Hindlimb muscle (tissue), 1 donor: ENCODE measurements at places on chromosomes 5 and 9. TPM values are rescaled to one million over a fixed set of nuclear protein-coding genes. Genes with fewer than 3 reads are reported as not detected.

DNA sequence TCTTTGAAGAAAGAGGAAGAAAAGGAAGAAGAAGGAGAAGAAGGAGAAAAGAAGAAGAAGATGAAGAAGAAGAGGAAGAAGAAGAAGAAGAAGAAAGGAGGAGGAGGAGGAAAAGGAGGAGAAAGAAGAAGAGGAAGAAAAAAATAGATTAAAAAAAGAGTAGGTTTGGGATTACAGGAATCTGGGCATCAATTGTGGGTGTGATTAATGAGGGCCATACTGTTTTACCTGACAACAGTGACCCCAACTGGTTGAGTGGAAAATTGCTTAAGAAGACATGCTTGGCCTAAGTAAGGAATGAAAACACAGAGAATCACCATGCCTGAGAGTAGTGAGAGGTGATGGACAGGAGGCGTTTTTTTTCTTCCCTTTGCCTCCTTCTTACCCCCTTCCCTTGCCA lies 114.6 kb downstream of the FAM170A start:
- DNase-seq = no peak

DNA sequence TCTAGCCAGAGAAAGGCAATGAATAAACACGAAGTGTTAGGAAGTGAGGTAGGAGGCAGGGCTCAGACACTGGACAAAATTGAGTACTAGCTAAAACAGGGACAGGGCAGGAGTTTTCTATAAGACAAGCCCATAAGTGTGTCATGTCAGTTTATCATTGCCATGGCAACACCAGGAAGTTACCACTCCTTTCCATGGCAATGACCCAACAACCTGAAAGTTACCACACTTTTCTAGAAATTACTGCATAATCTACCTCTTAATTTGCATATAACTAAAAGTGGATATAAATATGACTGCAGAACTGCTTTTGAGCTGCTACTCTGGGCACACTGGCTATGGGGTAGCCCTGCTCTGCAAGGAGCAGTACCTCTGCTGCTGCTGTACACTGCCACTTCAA lies 442.5 kb upstream of the COX7C start:
- DNase-seq = no peak

- no peak for DNase-seq
Observed at GRCh38 chr9:112104901-112105300, 70.2 kb downstream of the SUSD1 start.

DNA sequence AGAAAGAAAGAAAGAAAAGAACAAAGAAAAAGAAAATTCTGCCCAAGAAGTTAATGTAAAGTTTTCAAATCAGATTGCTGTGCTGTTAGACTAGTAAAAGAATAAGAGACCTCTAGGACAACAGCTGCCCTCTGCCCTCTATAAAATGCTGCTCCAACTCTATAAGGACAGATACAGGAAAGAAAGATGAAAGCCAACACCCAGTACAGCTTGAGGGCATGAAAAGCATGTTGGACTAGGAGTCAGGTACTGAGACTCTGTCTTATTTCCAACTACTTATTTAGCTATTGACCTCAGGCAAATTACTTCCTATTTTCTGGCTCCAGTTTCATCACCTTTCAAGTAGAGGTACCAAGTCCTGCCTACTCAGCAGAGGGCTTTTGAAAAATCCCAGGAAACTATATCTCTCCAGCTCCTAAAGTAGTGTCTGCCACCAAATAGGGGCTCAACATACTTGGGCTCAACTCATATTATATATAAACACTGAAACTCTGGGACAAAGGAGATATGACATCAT lies 5.7 kb downstream of the HBEGF start:
- DNase-seq = no peak

TMEM171 gene
- polyA plus RNA-seq = 0.88 TPM

STK32A gene
- 0.49 TPM for polyA plus RNA-seq

WNT8A gene
- polyA plus RNA-seq = not detected

CDO1 gene
- polyA plus RNA-seq = 15.4 TPM

MYOZ3 gene
- polyA plus RNA-seq = 12.5 TPM
